Activated CD4-positive, alpha-beta memory T cell treated with anti-CD3 and anti-CD28 coated beads, Interleukin-2, amount 10 ng/mL, durations not matched to agents 7 days and 5 days (primary cell): ENCODE measurements at places on chromosomes 3 and 15.

- DNase-seq = no peak
Measured at GRCh38 chr3:72340476-72341379, 507.5 kb downstream of the SHQ1 start.

GRCh38 chr3:64489361-64490044 lies 198.3 kb downstream of the ADAMTS9 start:
- no peak for DNase-seq

DNA sequence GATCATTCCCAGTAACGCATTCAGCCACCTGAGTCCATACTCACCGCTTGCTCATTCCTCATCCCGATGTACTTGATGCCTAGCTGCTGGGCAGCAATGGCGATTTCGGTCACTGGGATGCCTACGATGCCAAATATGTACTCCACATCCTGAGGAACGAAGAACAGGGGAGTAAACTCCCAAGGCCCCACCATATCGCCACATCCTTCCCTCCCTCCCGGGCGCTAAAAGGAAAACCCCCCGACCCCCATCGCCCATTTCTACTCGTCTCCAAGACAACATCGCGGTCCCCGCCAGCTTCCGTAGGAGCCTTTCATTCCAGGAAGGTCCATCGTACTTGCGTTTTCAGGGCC lies 347 bp downstream of the HACL1 start:
- DNase-seq = no peak

DNA sequence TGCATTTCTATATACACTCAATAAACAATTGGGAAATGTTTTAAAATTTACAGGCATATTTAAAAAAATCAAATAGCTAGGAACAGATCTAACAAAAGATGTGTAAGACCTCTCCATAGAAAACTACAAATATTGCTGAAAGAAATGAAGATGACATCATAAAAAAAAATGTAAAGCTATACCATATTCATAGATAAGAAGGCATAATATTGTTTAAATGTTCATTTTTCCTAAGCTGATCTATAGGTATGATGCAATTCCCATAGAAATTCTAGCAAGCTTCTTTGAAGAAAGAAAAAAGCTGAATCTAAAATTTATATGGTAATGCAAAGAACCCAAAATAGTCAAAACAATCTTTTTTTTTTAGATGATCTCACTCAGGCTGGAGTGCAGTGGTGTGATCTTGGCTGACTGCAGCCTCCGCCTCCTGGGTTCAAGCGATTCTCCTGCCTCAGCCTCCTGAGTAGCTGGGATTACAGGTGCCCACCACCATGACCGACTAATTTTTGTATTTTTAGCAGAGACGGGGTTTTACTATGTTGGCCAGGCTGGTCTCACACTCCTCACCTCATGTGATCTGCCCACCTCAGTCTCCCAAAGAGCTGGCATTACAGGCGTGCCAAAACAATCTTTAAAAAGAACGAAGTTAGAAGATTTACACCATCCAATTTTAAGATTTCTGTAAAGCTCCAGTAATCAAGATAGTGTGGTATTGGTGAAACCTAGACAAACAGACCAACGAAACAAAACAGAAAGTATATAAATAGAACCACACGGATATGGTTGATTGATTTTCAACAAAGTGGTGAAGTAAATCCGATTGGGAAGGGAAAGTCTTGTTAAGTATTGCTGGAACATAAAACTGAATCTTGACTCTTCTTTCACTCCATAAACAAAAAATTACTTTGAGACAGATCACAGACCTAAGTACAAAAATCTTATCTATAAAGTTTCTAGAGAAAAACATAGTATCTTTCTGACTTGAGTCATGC lies 6.3 kb upstream of the BHLHE40 start:
- DNase-seq = no peak

- DNase-seq = no peak
Measured at GRCh38 chr15:64685230-64685888, 90.0 kb downstream of the RBPMS2 start.

DNA sequence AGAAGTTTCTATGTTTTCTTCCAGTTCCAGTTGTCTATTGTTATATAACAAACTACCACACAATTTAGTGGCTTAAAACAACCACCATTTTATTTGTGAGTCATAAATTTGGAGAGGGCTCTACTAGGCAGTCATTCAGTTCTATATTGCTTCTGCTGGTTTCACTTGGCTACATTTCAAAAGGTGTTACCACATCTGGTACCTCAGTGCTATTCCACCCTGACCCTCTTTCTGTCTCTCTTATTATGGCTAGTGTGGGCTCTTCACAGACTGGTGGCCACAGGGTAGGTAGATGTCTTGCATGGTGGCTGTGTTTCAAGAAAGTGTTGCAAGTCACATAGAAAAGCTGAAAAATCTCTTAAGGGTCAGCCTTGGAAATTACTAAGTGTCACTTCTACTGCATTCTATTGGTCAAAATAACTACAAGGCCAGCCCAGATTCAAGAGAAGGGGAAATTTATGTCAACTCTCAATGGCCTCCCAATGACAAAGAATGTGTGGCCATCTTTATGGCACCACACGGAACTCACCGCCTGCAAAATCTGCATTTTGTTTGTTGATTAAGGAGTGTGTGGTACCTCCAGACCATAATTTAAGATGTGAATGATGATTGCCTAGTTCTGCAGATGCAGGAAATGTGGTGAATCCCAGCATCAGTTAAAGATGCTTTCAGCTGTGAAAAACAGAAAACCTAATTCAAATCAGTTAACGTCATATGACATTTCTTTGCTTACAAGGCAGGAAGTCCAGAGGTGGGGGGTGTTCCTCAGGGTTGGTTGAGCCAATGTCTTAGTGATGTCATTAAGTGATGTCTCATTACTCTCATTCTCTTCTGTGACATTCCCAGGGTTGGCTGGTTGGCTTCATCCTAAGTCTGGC lies 105.8 kb upstream of the RASGRP1 start:
- DNase-seq = peak; percentile 78

GRCh38 chr15:93087825-93088199 lies 1.2 kb downstream of the RGMA start:
- DNase-seq = peak; percentile 81

DNA sequence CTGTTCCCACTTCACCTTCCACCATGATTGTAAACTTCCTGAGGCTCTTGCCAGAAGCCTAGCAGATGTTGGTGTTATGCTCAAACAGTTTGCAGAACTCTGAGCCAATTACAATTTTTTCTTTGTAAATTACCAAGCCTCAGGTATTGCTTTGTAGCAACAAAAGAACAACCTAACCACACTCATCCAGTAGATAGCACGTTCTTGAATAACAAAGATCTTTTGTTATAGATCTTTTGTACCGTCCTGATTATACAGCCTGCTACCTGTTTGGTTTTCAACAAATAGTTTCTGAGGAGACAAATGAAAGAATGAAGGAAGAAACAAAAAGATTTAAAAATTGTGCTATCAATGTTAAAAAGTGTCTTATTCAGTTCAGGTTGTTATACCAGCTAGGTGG lies 474.7 kb upstream of the ALCAM start:
- DNase-seq = no peak

- no peak for DNase-seq
Measured at GRCh38 chr3:73848173-73848906, 223.6 kb upstream of the PDZRN3 start.

GRCh38 chr3:62365391-62366125 lies 7.8 kb downstream of the FEZF2 start:
- DNase-seq = no peak

DNA sequence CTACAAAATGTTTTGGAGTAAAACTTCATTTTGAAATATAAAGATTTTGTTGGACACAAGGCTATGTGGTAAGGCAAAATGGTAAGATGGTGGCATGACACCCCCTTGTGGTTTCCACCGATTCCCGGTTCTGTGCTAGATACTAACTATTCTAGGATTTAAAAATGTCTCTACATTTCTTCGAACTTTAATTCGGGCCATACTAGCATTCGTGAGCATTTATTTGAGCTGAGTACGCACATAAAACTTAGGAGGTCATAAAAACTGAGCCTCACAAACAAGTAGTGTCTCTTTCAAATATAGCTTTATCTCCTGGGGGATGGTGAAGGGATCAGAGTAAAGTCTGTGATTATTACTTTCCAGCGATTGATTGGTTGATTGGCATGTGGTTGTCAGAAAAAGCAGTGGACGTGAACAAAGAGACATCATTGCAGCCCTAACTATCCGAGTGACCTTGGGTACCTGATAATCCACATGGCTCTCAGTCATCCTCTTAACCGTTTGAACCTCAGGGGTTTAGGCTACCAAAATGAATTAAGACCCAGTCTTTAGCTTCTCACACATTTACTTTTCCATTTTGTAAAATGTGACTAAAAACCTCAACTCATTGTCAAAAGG lies 1.1 kb upstream of the ZNF639 start:
- no peak for DNase-seq

DNA sequence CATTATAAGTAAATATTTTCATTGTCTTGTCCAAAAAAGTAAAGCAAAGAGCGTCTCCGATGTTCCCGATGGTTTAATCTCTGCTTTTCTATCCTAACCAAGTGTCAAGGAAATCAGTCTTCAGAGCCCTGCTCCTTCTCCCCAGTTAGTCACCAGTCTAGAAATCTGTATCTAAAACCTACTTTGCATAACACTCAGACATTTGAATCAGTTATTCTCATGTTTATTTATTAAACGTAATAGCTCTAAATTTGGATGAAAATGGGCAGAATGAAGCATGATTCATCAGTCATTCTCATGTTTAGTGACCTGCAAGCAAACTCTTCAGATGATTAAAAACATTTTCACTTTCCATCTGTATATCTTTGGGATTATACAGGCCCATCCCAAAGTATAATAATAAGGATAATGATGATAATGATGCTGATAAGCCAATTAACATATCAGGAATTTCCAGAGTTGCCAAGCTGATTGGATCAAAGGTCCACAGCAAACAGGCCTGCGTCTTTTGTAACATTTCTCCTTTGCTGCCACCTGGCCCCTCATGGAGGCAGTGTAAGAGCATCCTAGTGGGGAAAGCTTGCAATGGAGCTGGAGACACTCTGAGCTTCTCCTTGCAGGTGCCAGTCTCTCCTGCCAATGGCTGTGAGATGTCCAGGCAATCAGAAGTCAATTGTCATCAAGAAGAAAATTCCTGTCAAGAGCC lies 273.9 kb downstream of the IGSF11 start:
- no peak for DNase-seq

DNA sequence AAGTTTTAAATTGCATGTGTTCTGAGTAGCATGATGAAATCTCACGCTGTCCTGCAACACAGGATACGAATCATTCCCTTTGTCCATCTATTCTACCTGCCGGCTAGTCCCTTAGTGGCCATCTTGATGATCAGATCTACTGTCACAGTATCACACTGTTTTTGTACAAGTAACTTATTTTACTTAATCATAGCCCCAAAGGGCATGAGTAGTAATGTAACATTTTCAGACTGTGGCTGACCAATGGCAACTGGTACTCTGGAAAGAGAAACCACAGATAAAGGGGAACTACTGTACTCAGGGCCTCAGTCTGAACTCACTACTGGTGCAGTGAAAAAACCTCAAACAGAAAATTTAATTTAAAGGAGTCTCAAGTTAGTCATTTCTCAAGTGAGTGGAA lies 127.3 kb upstream of the MRPL3 start:
- DNase-seq = no peak

DNA sequence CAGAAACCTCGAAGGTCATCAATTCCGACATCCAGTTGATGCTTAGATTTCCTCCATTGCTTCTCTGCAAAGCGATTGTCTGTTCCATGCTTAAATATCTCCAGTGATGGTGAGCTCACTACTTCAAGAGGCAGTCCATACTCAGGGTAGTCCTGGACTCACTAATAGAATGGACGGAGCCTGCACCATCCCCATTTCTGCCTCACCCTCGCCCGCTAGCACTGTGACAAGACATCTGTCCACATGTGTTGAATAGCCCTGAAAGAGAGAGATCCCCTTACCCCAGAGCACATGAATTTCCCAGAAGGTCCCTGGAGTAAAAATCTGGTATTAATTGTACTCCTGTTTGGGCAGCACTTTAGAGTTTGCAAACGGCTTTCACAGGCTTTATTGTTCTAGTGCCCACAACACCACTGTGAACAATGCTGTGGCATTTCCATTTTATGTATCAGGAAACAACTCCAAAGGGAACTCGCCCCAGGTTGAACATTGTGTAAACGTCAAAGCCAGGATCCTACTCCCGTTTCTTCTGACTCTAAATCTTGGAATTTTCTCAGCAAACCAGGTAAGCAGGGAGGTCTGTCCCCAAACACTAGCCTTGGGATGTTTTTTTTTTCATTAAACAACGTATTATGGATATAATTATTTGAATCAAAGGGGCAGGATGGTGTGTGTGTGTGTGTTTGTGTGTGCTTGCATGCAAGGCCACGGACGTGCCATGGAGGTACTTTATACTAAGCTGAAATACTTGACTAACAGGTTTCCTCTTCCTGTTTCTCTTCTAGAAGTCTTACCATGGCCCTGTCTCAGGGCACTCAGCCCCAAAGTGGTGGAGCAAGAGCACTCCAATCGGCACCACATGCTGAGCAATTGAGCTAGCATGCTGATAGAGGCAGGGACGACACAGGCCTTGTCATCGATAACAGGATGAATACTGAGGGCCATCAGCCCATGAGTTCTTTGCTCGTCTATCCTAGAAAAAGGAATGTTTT lies 198.3 kb downstream of the OPA1 start:
- DNase-seq = no peak

DNA sequence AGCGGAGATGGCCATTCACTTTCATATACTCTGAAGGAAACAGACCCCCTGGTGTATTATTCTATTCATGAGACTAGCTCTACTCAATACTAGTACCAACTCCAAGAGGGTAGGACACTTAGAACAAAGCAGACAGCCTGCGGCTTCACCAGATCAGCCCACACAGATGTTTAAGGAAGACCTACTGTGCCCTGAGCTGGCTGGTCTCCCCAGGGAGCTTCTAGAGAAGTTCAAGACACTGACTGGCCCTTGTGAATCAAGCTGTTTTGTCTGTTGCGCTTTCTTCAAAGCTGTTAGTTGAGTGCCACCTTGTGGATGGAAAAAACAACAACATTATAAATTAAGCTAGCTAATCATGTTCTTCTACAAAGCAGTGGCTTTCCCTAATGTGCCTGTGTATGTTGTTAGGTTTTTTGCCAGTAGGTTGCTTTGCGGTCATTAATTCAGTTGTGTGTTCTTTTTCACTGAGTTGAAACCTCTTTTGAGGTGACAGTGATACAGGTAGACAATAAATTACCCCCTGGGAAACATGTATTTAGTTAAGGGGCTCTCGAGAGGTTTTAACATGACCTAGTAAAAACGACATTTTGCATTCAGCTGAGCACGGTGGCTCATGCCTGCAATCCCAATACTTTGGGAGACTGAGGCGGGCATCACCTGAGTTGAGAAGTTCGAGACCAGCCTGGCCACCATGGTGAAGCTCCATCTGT lies 64.2 kb upstream of the MYZAP start:
- no peak for DNase-seq

- DNase-seq = no peak
Measured at GRCh38 chr3:113103588-113103987, 107.8 kb upstream of the BOC start.
